Stimulated activated CD4-positive, alpha-beta T cell treated with anti-CD3 and anti-CD28 coated beads, Interleukin-4, amount 100 ng/mL, for 1 hour (primary cell): ENCODE measurements at places on chromosomes 2 and 18.

GRCh38 chr2:112021290-112021689, 33.8 kb upstream of the TMEM87B start:
- DNase-seq = no peak

GRCh38 chr2:203566161-203566560, 31.1 kb upstream of the RAPH1 start:
- DNase-seq = no peak

GRCh38 chr2:118845005-118845521, 2.4 kb downstream of the EN1 start:
- DNase-seq = no peak

GRCh38 chr2:68912732-68913131, 40.0 kb downstream of the GKN2 start:
- no peak for DNase-seq

DNA sequence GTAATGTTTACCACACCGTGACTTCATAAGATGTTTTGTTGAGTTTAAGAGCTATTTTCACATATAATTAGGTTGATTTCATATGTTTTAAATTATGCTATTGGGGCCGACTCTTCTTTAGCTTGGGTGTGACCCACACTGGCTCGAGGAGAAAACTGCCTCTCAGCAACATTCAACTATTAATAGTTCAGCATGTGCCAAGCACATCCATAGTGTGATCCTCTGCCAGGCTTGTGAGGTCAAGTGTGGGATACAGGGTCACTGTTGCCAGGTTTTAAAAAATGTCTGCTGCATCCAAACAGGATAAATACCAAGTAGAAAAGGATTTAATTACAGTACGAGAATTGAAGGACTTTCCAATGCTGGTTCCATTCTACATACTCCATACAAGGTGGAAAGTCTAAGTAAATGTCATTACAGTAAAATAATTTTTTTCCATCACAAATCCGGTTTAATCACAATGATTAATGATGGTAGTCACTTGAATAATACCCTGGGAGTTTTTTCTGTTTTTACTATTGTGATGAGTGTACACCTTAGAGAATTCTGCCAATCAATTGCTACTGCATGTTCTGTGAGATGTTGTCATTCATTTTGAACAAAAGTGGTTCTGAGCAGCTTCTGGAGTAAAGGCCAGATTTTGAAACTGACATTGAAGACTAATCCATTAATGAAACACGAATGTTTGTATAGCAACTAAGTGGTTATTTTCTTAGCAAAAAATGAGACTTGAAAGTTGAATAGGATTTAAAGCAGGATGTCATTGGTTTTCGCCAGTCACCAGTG, 84.5 kb downstream of the ABI2 start:
- DNase-seq = no peak
